ENCODE measurements at places on chromosomes 5 and 9.

DNA sequence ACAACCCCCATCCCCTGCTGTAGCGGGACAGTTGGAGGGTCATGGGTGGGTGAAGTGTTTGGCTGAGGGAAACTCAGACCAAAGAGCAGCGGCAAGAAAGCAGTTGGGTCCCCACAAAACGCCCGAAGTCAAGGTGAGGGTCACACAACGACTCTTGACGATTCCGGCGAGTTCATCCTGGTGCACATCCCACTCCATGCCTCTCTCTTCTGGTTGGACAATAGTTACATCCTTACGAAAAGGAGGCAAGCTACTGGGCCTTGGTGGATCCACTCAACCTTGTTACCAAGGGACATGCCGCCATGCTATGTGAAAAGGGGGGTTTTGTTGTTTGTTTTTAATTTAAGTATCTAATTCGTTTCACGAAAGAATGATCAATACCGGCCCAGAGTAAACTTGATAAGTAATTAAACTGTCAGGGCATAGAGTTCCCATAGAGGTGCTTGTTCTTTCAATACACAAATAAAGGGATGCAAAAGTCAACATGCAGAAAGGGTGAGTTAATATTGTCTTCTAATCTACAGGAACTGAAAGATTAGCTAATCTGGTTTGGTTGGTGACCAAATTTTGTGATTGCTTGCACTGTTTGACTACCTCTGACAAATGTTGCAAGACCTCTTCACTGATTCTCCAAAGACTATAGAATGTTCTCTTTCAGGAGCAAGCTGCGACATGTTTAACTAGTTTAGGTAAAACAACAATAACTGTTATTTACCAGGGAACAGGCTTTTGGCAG, 732 bp upstream of the SMIM15 start:
- peak overlapping the region; percentile 97 for H3K27ac ChIP-seq
- DNase-seq, result no peak
- H3K27me3 ChIP-seq, result no peaks in the 10 kb centered on the region
- H3K4me3 ChIP-seq, result peak overlapping the region; percentile 96
- H3K36me3 ChIP-seq, result peaks cover 42% of the 10 kb centered on the region
- peaks cover 30% of the 10 kb centered on the region for H3K4me1 ChIP-seq

DNA sequence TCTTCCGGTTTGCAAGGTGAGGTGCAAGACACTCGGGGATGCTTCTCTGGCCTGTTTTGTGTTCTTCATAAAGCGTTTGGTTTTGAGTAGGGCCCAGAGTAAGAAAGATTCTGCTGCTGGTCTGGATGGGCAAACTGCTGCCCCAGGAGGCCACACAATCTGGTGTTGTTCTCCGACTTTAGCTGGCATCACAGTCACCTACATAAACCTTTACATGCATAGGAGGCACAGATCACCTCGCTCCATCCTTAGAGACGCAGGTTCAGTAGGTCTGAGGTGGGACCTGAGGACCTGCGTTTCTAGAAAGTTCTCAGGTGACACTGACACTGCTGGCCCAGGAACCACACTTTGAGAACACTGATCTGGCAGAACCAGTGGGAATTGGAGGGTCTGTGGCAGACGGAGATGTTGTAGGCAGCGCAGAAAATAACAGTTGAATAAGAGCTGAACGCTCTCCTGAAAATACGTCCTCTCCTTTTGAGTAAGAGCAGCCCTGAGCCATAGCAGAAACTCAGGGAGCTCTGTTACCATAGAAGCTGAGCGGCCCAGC, 3.9 kb upstream of the SLC6A3 start:
- H3K4me1 ChIP-seq, result no peaks in the 10 kb centered on the region
- no peaks in the 10 kb centered on the region for H3K36me3 ChIP-seq
- peaks cover 2% of the 10 kb centered on the region for H3K27me3 ChIP-seq

DNA sequence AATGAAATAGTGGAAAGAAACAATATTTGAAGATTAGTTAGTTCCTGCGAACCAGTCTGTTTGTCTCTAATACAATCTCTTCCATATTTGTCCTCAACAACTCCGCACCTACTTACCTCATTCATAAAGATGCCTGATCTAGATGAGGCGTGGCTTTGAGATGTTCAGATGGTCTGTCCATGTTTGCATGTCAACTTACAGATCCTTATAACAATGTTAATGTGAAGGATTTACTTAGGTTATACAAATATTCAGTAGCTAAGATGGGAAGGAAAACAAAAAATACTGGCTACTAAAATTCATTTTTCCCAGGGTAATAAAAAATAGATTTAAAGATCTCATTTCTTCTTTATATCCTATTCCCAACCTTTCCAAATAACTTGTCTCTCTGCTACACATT, 8.3 kb downstream of the CDC14B start:
- H3K27me3 ChIP-seq, result no peaks in the 10 kb centered on the region
- peaks cover 14% of the 10 kb centered on the region for H3K4me1 ChIP-seq
- no peak overlapping the region for H3K27ac ChIP-seq
- H3K4me3 ChIP-seq, result no peak overlapping the region
- no peak for DNase-seq
- no peaks in the 10 kb centered on the region for H3K36me3 ChIP-seq

DNA sequence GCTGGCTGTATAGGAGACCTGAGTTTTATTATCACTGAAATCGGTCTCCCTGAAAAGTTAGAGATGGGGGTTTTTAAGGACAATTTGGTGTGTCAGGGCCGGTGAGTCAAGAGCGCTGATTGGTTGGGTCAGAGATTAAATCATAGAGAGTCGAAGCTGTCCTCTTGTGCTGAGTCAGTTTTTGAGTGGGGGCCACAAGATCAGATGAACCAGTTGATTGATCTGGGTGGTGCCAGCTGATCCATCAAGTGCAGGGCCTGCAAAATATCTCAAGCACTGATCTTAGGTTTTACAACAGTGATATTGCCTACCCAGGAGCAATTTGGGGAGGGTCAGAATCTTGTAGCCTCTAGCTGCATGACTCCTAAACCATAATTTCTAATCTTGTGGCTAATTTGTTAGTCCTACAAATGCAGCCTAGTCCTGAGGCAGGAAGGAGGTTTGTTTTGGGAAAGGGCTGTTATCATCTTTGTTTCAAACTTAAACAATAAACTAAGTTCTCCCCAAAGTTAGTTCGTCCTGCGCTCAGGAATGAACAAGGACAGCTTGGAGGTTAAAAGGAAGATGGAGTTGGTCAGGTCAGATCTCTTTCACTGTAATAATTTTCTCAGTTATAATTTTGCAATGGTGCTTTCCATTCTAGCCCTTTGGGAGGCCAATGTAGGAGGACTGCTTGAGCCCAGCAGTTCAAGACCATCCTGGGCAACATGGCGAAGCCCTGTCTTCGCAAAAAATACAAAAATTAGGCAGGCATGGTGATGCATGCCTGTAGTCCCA, 31.6 kb upstream of the RFK start:
- H3K4me3 ChIP-seq, result no peak overlapping the region
- H3K4me1 ChIP-seq, result no peaks in the 10 kb centered on the region
- H3K27ac ChIP-seq, result no peak overlapping the region
- H3K36me3 ChIP-seq, result no peaks in the 10 kb centered on the region
- no peaks in the 10 kb centered on the region for H3K27me3 ChIP-seq
- DNase-seq, result no peak

- no peaks in the 10 kb centered on the region for H3K36me3 ChIP-seq
- H3K27ac ChIP-seq, result no peak overlapping the region
- no peak overlapping the region for H3K4me3 ChIP-seq
- no peak for DNase-seq
Observed at GRCh38 chr9:122186777-122187470, 27.2 kb downstream of the MORN5 start.

- no peak overlapping the region for H3K27ac ChIP-seq
- H3K36me3 ChIP-seq, result no peaks in the 10 kb centered on the region
- no peaks in the 10 kb centered on the region for H3K27me3 ChIP-seq
- no peak overlapping the region for H3K4me3 ChIP-seq
Observed at GRCh38 chr5:38453921-38454320, 102.5 kb downstream of the LIFR start.

Measured in Panc1 (cell line).